NB4 (cell line): ENCODE measurements at places on chromosomes 3 and 15.

- DNase-seq, result no peak
Measured at GRCh38 chr15:53681056-53681455, 78.4 kb downstream of the WDR72 start.

DNA sequence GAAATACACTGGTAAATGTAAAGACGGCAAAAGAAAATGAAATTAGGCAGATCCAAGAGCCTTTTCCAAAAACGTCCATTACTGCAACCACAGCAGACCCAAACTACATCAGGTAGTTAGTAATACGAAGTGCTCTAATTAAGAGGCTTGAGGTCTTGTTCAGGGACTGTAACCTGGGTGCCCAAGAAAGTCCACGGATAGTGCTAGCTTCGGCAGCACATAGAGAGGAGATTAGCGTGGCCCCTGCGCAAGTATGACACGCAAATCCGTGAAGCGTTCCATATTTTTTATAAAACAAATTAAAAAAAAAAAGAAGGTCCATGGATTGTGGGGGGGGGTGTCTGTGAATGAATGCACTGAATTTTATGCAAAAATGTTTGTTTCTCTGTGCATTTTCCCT is 1.4 kb downstream of the COPB2 start:
- DNase-seq, result no peak

DNA sequence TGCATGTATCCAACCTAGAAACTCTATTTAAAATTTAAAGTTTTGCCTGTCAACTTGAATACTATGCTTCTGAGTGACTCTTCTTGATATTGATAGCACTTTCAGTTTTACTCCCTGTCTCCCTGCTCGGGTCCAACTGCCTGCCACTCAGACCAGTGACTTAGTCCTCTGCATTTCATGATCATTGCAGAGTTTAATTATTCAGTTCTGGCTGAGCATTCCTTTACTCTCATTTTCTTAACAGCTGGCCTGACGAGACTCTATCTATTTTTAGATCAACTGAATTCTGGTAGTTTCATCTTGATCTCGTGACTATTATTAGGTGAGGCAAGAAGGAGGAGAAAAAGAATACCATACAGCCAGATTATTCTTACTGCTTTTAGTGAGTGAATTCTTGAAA is 617.4 kb downstream of the SI start:
- DNase-seq, result no peak

DNA sequence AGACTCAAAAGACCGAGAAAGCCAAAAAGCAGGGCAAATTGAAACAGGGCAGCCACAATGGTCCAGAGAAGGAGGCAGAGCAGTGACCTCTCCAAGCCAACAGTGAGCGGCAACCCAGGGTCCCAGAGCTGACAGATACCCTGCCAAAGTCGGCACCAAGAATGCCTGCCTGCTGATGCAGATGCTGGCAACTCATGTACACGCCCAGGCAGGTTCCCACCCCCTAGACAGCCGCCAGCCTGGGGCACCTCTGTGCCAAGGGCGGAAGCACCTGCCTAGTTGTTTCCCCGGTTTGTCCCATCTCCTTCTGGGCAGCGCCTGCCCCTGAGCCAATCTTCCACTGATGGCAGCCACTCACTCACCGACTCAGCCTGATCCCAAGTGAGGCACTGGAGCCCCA is 22.1 kb downstream of the KLHL25 start:
- DNase-seq, result no peak

- no peak for DNase-seq
Measured at GRCh38 chr3:10356461-10356981, 35.6 kb upstream of the SEC13 start.

DNA sequence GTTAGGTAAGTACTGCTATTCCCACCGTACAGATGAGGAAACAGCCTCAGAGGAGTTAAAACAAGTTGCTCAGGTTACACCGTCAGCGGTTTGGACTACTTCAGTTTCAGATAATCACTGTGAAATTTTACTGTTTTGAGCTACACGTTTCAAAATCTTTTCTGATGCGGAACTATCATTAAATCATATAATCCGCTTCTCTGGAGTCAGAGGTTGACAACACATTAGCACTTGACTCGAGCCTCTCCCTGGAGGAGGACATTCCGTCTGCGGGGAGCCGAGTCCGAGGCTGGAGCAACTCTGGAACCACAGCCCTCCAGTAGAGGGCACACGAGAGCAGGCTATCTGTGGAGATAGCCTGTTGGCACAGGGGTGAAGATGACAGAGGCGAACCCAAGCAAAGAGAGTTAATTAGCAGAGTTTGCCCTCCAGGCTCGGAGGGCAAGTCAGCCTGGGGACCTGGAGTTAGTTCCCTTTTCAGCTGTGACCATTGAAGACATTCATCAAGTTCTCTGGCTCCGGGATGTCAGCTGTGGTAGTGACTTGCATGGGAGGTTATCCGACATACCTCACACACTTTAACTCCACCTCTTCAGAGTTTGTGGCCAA is 131.2 kb downstream of the IGF1R start:
- DNase-seq, result peak; percentile 92

DNA sequence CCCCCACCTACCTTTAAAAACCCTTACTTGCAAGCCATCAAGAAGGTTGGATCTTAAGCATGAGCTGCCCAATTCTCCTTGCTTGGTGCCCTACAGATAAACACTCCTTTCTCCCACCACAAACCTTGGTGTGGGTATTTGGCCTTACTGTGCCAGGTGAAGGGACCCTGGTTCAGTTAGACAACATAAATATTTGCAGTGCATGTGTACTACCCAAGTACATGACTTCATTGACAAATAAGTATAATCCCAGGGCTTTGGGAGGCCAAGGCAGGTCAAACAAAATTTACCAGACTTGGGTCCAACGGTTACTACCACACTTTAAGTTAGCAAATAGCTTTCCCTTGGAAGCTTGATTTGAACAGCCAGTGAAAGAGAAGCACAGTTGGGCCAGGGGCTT is 9.3 kb upstream of the CNOT10 start:
- no peak for DNase-seq

- no peak for DNase-seq
Measured at GRCh38 chr15:68830141-68830785, 9.6 kb upstream of the ANP32A start.

GRCh38 chr3:180571831-180572598 is 29.9 kb upstream of the TTC14 start:
- DNase-seq, result no peak

- no peak for DNase-seq
Measured at GRCh38 chr15:75044258-75044878, 21.0 kb downstream of the PPCDC start.

DNA sequence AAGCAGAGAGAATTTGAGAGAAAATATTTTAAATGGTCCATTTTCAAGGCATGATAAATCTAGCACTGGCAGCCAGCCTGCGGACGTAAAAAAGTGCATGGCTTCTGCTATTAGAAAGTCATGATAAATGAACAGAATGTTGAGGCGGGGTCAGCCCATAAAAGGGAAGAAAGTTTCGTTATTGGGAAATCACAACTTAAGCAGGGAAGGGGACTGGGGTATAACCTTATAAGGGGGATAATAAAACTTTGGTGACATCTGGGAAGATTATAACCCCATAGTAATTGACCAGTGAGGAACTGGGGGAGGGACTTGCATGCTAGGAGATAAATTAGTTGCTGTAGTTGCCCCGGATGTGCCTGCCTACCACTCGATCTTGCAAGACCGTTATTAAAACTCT is 88.4 kb upstream of the PLSCR4 start:
- DNase-seq, result no peak

DNA sequence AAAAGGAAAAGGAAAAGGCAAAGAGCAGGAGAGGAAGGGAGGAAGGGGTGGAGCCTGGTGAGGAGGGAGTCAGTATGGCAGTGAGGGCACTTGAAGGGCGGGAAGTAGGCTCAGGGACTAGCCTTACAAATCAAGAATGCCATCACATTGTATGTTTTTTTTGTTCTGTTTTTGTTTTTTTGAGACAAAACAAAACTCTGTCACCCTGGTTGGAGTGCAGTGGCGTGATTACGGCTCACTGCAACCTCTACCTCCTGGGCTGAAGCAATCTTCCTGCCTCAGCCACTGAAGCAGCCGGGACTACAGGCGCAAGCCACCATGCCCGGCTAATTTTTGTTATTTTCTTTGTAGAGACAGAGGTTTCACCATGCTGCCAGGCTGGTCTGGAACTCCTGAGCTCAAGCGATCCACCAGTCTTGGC is 10.5 kb upstream of the PIK3CB start:
- DNase-seq, result no peak

DNA sequence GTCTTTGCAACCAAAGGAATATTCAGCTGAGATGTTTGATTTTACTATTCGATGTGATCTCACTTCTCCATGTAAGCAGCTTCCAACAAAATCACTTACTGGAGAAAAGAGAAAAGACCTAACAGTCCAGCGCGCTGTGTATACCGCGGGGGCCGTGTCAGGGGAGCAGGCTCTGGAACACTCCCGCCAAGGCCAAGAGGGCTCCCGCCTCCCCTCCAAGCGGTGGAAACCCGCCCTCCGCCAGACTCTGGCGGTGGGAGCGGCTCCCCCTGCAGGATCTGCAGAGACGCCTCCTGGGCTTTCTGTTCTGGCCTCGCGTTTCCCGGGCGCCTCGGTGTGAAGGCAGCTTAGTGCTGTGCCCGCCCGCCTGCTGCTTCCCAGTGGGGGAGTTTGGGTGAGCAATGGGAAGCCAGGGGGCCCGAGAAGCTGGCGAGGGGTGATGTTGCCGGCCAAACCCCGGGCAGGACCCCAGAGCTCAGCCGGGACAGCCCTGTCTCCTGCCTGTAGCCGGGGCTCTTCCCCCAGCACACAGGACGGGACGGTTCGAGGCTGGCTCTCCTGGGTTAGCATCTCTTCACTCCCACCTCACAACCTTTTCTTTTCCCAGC is 36.3 kb downstream of the CHST14 start:
- peak; percentile 84 for DNase-seq

- no peak for DNase-seq
Measured at GRCh38 chr3:48585411-48585810, 9.7 kb downstream of the COL7A1 start.

- DNase-seq, result no peak
Measured at GRCh38 chr3:110577854-110578253, 493.8 kb upstream of the NECTIN3 start.

GRCh38 chr3:99938270-99938911 is 120.7 kb downstream of the CMSS1 start:
- no peak for DNase-seq

- peak; percentile 85 for DNase-seq
Measured at GRCh38 chr15:100338971-100339444, 2.8 kb downstream of the ADAMTS17 start.

DNA sequence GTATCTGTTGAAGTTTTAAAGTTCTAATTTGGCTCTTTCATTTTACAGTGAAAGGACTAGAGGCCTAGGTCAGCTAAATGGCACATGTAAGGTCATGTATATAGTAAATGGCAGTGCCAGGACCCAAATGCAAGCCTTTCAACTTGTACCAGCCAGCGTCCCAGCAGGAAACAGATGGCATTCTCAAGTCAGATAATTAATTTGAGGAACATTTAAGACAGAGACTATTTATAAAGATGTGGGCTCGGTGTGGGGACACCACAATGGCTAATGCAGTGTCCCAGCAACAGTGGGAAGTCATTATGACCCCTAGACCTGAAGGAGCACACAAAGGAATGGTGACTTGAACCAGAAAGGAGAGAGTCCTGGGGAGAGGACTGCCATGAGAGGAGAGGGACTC is 6.1 kb downstream of the MINDY4B start:
- DNase-seq, result no peak

GRCh38 chr15:98715401-98715800 is 67.1 kb downstream of the IGF1R start:
- no peak for DNase-seq

GRCh38 chr3:9409981-9410854 is 12.8 kb downstream of the SETD5 start:
- DNase-seq, result peak; percentile 54

DNA sequence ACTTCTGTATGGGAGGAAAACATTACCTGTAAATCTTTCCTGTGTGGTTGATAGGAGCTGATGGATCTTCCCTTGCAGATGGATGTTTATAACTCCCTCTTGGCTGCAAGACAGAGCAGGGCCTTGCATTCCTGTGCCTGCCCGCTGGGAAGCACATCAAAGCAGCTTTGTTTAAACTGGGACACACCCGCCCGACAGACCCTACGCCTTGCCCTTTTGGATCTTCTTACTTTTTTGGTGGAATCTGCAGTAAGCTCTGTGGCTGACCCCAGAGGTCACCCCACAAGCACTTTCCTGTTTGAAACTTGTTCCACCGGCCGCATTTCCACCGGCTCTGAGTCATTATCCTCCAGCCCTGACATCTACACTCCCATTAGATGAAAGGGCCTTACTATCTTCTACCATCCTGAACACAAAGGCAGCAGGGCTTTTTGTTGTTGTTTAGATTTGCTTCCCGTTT is 244.1 kb upstream of the STT3B start:
- peak; percentile 88 for DNase-seq

DNA sequence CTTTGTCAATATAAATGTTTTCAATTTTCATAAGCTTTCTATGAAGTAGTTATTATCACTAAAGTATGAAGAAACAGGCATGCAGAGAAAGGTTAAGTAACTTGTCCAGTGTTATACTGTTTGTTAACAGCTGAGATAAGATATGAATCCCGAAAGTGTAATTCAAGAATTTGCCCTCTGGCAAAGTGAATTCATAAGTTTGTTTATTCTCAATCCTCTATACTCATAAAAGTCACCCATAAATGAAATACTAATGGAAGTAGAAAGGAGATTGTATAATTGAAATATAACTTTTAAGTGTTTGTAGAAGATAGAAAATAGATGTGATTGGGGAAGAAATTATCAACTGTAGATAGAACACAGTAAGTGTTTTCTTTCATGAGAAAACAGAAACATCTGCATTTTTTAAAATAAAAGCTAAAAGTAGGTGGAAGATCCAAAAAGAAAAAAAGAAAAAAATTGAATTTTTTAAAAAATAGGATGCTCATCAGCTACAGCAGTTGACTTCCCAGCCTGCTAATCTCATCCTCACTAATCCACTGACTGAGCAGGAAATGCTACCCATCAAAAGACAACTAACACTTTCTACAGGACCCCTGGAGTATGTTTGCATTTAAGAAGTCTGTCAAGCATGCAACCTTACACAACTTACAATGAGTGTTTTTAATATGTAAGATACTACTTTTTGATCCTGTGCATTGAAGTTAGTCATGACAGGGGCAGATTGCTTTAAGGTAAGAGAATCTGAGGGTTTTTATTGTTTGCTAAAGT is 878.1 kb downstream of the SI start:
- no peak for DNase-seq

- DNase-seq, result no peak
Measured at GRCh38 chr3:66386011-66386924, 114.6 kb downstream of the LRIG1 start.

GRCh38 chr3:16589867-16590624 is 15.2 kb downstream of the DAZL start:
- DNase-seq, result no peak

- DNase-seq, result no peak
Measured at GRCh38 chr3:32455609-32456428, 46.8 kb downstream of the CMTM6 start.

- DNase-seq, result no peak
Measured at GRCh38 chr3:17420668-17421067, 321.8 kb downstream of the TBC1D5 start.

DNA sequence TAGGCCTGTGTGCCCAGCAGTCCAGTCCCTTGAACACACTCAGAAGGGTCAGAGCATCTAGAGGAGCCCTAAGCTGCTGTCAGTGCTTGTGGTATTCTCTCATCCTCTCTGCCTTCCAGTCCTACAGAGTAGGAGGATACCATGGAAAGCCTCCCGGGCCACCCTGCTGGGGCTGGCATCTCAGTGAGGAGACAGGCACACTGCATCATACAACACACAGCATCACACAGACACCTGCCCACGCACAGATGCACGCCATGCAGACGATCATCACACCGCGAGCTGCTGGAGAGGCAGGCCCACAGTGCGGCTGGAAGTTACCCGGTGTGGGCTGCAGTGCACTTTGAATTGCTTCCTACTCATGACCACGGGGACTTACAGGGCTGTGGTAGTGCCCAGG is 15.2 kb downstream of the GABRA5 start:
- no peak for DNase-seq

GRCh38 chr3:172553526-172554252 is 30.5 kb upstream of the TNFSF10 start:
- DNase-seq, result no peak
